ENCODE measurements at places on chromosomes 7 and 10.

- no peak for DNase-seq
Observed at GRCh38 chr10:70650718-70651117, 21.6 kb upstream of the ADAMTS14 start.

DNA sequence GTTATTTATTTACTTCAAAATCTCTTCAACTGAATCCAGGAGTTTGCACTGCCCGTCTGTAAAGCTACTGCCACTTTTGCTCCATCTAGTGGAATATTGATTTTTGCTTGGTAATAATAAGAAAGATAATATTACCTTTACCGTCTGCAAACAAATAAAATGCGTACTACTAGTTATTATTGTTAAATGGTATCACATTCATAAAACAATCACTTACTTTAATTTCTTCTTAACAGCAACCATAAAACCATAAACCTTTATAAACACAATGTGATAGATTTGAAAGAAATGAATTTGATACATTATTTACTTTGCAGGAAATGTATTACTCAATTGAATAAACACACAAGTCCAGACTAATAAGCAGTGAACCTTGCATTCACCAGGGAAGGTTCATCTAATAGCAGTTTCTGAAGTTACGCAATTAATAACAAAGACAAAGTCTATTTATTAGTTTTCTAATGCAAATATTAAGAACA is 6.4 kb downstream of the AGMO start:
- DNase-seq = no peak

DNA sequence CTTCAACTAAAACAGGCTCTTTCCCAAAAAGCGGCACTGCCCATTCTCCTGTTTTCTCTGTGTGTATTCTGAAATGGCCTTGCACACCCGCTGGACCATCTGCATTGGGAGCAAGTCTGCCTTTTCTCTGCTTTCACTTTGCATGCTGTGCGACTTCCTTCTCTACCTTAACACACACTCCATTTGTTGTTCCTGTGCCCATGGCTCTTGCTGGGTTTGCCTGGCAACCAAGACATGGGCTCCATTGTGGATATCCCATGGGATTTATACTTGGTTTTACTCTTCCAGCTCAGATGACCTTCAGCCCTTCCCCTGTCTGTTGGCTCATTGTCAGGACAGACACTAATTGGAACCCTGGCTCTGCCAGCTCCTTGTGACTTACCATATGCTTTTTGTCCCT is 465.3 kb downstream of the REEP3 start:
- no peak for DNase-seq

- no peak for DNase-seq
Observed at GRCh38 chr10:65898055-65898454, 1027.8 kb upstream of the LRRTM3 start.

DNA sequence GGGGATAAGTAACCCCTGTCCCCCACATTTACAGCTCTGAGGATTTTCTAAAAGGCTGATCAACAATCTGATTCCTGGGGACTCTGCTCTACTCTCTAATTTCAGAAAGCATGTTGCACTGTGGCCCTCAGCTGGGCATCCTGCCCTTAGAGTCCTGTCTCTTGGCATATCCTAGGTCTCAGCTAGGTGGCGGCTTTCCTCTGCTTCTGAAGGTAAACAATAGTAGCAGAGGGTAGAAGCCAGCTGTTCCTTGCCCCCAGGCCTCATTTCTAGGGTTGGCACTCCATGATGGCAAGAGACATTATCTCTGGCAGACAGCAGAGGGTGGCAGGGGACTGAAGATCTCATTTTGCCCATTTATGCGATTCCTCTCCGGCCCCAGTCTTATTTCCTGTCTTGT is 77.0 kb downstream of the ADCYAP1R1 start:
- DNase-seq = no peak

- DNase-seq = no peak
Observed at GRCh38 chr7:141573511-141573910, 22.3 kb downstream of the AGK start.

GRCh38 chr7:132515181-132515580 is 61.1 kb downstream of the PLXNA4 start:
- no peak for DNase-seq

- no peak for DNase-seq
Observed at GRCh38 chr7:135160098-135160857, 10.2 kb downstream of the CYREN start.

- no peak for DNase-seq
Observed at GRCh38 chr7:134188311-134188710, 61.2 kb downstream of the LRGUK start.
